ENCODE measurements at places on chromosomes 12 and 14. TPM values are rescaled to one million over a fixed set of nuclear protein-coding genes. Genes with fewer than 3 reads are reported as not detected.
A peak's percentile ranks its signal among the peaks of the same experiment; 100 is the strongest.

The GYS2 gene
- total RNA-seq = 0.11 TPM

The DAO gene
- total RNA-seq = not detected

The EEF1AKMT3 gene
- total RNA-seq = 1.1 TPM

The OR4K5 gene
- not detected for total RNA-seq

The GPRC5D gene
- total RNA-seq = not detected

The LRRIQ1 gene
- not detected for total RNA-seq

The RIPK3 gene
- total RNA-seq = 0.66 TPM

The PNP gene
- 4.0 TPM for total RNA-seq

The GPHB5 gene
- not detected for total RNA-seq

The PACS2 gene
- total RNA-seq = 81.0 TPM

The ALX1 gene
- not detected for total RNA-seq

The ZFHX2 gene
- total RNA-seq = 0.23 TPM

The MYO1H gene
- not detected for total RNA-seq

The ABHD12B gene
- total RNA-seq = not detected

The TOMM20L gene
- total RNA-seq = not detected

DNA sequence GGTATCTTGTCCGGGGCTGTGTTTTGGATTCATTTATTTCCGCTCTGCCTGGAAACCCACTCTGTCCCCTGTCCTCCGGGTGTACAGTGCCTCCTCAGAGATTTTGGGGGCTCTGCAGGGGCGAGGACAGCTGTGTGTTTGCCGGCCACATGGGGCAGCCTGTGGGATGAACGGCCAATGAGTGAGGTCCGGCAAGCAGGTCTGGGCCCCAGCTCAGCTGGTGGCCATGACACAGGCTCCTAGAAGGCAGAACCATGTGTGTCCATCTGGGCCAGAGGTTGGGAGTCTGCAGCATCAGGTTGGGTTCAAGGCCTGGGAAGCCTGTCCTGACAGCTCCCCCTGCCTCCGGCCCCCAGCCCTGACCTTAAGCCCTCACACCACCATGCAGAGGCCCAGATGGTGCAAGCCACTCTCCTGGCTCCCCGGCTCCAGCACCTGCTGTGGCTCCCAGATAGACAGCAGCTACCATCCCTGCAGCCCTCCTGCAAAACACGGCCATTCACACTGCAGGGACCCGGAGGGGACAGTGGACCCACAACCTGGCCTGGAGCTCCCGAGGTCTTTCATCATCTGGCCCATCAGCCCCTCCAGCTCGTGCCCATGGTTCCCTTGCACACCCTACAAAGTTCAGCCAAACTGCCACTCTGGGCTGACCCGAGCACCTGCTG, 220.1 kb upstream of the C14orf180 start:
- no peaks in the 10 kb centered on the region for H3K4me1 ChIP-seq
- no peaks in the 10 kb centered on the region for H3K36me3 ChIP-seq
- no peaks in the 10 kb centered on the region for H3K27me3 ChIP-seq
- no peak overlapping the region for H3K27ac ChIP-seq
- no peak overlapping the region for H3K4me3 ChIP-seq
- DNase-seq = no peak

DNA sequence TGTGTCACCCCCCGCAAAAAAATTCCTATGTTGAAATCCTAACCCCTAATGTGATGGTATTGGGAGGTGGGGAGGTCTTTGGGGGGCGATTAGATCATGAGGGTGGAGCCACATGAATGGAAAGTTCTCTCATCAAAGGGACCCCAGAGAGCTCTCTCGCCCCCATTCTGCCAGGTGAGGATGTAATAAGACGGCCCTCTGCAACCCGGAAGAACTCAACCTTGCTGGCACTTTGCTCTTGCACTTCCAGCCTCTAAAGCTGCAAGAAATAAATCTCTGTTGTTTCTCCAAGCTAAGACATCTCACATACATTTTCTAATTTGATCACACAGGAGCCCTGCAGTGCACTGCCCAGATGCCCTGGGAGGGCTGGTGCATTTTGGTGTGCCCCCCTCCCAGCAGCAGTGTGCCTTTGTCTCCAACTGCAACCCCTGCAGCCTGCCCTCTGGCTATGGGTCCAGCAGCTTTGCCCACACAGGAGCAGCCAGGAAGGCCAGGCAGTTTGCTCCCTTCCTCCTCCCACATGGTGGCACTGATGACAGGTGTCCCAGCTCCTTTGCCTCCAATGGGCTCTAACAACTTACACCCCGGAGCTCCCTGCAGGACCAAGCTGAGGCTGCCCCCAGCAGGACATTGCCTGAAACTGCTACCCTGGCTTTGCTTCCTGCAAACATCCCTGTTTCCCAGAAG, 59.3 kb downstream of the C14orf132 start:
- no peak overlapping the region for H3K4me3 ChIP-seq
- DNase-seq = no peak
- no peak overlapping the region for H3K27ac ChIP-seq
- no peaks in the 10 kb centered on the region for H3K4me1 ChIP-seq
- no peaks in the 10 kb centered on the region for H3K36me3 ChIP-seq
- H3K27me3 ChIP-seq = no peaks in the 10 kb centered on the region

GRCh38 chr12:54526812-54527630, 22.4 kb upstream of the PDE1B start:
- no peak overlapping the region for H3K27ac ChIP-seq
- H3K4me3 ChIP-seq = no peak overlapping the region
- no peak for DNase-seq
- no peaks in the 10 kb centered on the region for H3K4me1 ChIP-seq

DNA sequence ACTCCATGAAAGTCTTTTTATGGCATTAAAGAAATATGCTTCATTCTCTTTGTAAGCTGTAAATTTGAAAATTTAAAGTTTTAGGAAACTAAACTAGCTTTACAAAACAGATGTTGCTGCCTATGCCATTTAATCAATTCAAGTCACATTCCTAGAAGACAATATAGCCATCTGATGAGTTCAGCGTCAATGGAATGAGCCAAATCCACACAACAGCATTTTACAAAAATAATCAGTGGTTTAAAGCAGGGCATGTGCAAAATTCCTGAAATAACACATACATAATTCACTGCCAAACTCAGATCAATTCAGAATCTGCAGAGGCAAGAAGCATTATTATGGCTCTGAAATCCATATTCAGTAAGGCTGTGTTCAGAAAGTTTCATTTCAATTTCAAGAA, 75.6 kb downstream of the MED13L start:
- DNase-seq = no peak
- no peaks in the 10 kb centered on the region for H3K36me3 ChIP-seq
- H3K4me3 ChIP-seq = no peak overlapping the region
- peaks cover 65% of the 10 kb centered on the region for H3K4me1 ChIP-seq

DNA sequence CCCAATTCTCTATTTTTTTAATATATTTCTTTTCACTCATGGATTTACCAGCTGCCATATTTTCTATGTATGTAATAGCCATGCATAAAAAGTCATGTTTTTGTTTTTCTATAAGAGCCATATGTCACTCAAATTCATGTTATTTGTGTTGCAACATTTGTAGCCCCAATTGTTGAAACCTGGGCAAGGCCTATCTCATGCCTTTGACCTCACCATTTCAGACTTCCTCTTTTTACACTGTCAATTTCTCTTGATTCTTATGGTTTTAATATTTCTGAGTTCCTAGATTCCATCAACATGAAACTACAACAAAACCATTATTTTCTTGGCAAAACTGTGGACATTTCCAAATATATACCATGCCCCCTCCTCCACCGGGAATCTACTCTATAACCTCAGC, 647.5 kb downstream of the C12orf50 start:
- H3K36me3 ChIP-seq = no peaks in the 10 kb centered on the region
- no peak overlapping the region for H3K27ac ChIP-seq
- H3K27me3 ChIP-seq = no peaks in the 10 kb centered on the region

DNA sequence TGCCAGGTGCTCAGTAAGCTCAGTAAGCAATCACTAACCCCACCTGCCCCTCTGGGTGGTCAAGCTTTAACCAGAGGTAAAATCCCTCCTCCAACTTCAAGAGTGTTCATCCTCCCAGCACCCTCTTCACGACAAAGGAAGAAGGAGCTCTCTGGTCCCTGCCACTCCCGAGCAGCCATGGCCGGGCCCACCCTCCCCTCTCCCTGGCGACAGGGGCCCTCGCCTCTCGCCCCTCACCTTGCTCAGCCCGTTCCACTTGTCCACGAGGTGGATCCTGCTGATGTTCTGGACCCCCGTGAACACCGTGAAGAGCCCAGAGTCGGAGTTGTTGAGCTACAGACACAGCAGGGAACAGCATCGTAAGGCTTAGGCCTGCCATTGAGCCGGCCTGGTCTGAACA, 52.0 kb downstream of the SCARB1 start:
- no peaks in the 10 kb centered on the region for H3K4me1 ChIP-seq
- H3K36me3 ChIP-seq = peaks cover 9% of the 10 kb centered on the region
- DNase-seq = no peak
- no peak overlapping the region for H3K27ac ChIP-seq
- no peak overlapping the region for H3K4me3 ChIP-seq

DNA sequence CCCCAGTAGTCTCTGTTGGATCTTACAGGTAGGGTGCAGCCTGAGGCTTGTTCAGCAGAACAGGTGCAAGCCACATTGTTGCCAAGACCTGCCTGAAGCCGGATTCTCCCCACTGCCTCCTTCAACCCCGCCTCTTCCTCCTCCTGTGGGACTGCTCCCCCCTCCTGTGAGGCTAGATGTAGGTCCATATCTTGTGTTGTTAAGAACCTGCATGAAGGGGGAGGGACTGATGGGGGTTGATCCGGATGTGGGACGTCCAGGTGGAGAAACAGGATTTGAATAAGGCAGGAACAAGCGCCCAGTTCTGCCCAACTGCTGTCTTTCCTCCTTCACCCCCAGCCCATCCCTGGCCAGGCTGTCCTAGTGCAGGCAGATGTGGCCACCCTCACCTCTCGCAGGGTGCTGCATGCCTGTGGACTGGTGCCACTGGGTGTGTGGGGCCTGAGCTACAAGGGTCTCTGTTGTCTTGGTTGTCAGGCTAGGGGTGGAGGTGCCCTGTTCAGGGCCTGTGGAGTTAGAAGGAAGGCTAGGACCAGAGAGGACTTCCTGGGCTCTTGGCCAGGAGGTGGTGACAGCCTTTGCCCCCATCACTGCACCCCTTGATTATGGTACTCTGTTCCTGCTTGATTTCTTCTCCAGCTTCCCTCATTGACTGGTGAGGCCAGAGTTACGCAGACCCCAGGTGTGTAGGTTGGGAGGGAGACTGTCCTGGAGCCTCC, 1.4 kb downstream of the NR4A1 start:
- no peaks in the 10 kb centered on the region for H3K36me3 ChIP-seq
- H3K27ac ChIP-seq = peak overlapping the region; percentile 90
- no peak for DNase-seq
- H3K27me3 ChIP-seq = no peaks in the 10 kb centered on the region
- H3K4me3 ChIP-seq = peak overlapping the region; percentile 66
- H3K4me1 ChIP-seq = peaks cover 32% of the 10 kb centered on the region

DNA sequence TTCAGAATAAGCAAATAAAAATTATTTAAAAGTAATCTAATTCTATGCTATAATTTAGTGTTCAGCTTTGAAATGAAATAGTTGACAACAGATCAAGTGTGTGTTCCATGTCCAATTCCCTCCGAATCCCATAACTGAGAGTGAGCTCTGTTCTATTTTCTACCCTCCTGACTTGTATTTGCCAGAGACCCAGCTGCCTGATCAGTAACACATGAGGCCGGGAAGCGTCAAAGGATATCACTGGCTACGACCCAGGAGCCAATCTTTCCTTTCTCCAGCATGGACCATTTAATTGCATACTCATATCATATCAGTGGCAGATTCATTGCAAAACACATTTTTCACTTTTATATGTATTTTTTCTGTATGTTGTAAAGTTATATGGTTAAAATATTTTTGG, 108.8 kb upstream of the TSPAN8 start:
- no peak overlapping the region for H3K27ac ChIP-seq
- H3K4me1 ChIP-seq = no peaks in the 10 kb centered on the region
- H3K27me3 ChIP-seq = no peaks in the 10 kb centered on the region
- no peak overlapping the region for H3K4me3 ChIP-seq
- DNase-seq = no peak
- no peaks in the 10 kb centered on the region for H3K36me3 ChIP-seq

- H3K36me3 ChIP-seq = no peaks in the 10 kb centered on the region
- no peaks in the 10 kb centered on the region for H3K27me3 ChIP-seq
- DNase-seq = no peak
- H3K27ac ChIP-seq = no peak overlapping the region
- H3K4me1 ChIP-seq = no peaks in the 10 kb centered on the region
Observed at GRCh38 chr14:55968741-55969140, 149.5 kb upstream of the PELI2 start.

GRCh38 chr12:47067176-47067575, 12.2 kb upstream of the PCED1B start:
- H3K27me3 ChIP-seq = no peaks in the 10 kb centered on the region
- H3K4me3 ChIP-seq = no peak overlapping the region
- no peaks in the 10 kb centered on the region for H3K36me3 ChIP-seq
- no peaks in the 10 kb centered on the region for H3K4me1 ChIP-seq

DNA sequence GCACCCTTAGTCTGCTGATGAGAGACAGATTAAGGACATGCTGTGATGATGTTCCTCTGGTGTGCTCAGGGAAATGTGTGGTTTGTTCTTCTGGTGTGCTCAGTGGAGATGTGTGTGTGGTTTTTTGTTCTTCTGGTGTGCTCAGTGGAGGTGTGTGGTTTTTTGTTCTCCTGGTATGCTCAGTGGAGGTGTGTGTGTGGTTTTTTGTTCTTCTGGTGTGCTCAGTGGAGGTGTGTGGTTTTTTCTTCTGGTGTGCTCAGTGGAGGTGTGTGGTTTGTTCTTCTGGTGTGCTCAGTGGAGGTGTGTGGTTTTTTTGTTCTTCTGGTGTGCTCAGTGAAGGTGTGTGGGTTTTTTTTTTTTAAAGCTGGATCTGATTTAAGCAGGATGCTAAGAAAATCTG, 15.4 kb downstream of the PIWIL1 start:
- no peak overlapping the region for H3K4me3 ChIP-seq
- no peak for DNase-seq
- no peaks in the 10 kb centered on the region for H3K36me3 ChIP-seq
- H3K4me1 ChIP-seq = no peaks in the 10 kb centered on the region
- H3K27me3 ChIP-seq = peaks cover 17% of the 10 kb centered on the region

GRCh38 chr12:58387199-58387598, 445.8 kb downstream of the ATP23 start:
- H3K27ac ChIP-seq = no peak overlapping the region
- no peak for DNase-seq
- no peaks in the 10 kb centered on the region for H3K4me1 ChIP-seq
- H3K4me3 ChIP-seq = no peak overlapping the region
- H3K36me3 ChIP-seq = no peaks in the 10 kb centered on the region

GRCh38 chr12:111444314-111444924, 38.7 kb downstream of the SH2B3 start:
- no peaks in the 10 kb centered on the region for H3K36me3 ChIP-seq
- no peaks in the 10 kb centered on the region for H3K27me3 ChIP-seq
- peaks cover 65% of the 10 kb centered on the region for H3K4me1 ChIP-seq
- H3K27ac ChIP-seq = peak overlapping the region; percentile 73
- no peak for DNase-seq

GRCh38 chr14:74601982-74602381, 10.1 kb downstream of the LTBP2 start:
- no peak overlapping the region for H3K4me3 ChIP-seq
- H3K27me3 ChIP-seq = no peaks in the 10 kb centered on the region
- H3K27ac ChIP-seq = no peak overlapping the region
- H3K36me3 ChIP-seq = no peaks in the 10 kb centered on the region
- peaks cover 11% of the 10 kb centered on the region for H3K4me1 ChIP-seq

- peak overlapping the region; percentile 81 for H3K27ac ChIP-seq
- no peak overlapping the region for H3K4me3 ChIP-seq
- peak; percentile 94 for DNase-seq
- H3K27me3 ChIP-seq = no peaks in the 10 kb centered on the region
- no peaks in the 10 kb centered on the region for H3K36me3 ChIP-seq
Observed at GRCh38 chr12:29546000-29546399, 48.5 kb upstream of the OVCH1 start.

All from gastrocnemius medialis (tissue), 4 donors.